Iris pigment epithelial cell (primary cell): ENCODE measurements at places on chromosomes 11 and 22.

- no peak for DNase-seq
Observed at GRCh38 chr11:45208135-45208534, 61.7 kb downstream of the PRDM11 start.

- DNase-seq = no peak
Observed at GRCh38 chr11:117657794-117658193, 139.2 kb downstream of the DSCAML1 start.

GRCh38 chr22:38246692-38247091 lies 26.1 kb downstream of the TMEM184B start:
- no peak for DNase-seq

- no peak for DNase-seq
Observed at GRCh38 chr22:35462498-35463230, 62.7 kb downstream of the MCM5 start.

GRCh38 chr11:126090452-126090851 lies 27.8 kb upstream of the CDON start:
- no peak for DNase-seq

- DNase-seq = no peak
Observed at GRCh38 chr11:78346799-78347198, 70.8 kb downstream of the GAB2 start.

- DNase-seq = no peak
Observed at GRCh38 chr22:32882774-32883530, 81.4 kb downstream of the TIMP3 start.

DNA sequence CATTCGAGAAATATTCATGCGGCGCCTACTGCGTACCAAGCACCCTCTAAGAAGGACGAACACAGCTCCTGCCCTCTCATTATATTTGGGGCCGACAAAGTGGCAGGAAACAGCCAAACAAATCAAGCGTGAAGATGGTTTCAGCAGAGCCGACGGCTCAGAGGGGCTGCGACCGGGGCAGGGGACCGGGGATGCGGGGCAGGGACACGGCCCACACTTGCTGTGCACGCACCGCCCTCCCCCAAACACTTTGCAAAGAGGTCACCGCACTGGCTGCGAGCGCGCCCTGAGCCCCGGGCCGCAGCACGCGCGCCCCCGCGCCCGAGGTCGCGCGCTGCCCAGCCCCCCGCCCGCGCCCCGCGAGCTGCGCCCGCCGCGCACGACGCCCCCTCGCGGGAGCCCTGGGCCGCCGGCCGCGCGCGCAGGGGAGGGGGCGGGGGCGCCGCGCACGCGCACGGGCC lies 255 bp upstream of the SYNGR1 start:
- DNase-seq = no peak

- no peak for DNase-seq
Observed at GRCh38 chr11:121006922-121007321, 17.0 kb upstream of the TBCEL start.

- DNase-seq = no peak
Observed at GRCh38 chr11:2787816-2788167, 88.0 kb upstream of the KCNQ1OT1 start.

- DNase-seq = no peak
Observed at GRCh38 chr11:15987046-15987445, 369.3 kb downstream of the SOX6 start.

DNA sequence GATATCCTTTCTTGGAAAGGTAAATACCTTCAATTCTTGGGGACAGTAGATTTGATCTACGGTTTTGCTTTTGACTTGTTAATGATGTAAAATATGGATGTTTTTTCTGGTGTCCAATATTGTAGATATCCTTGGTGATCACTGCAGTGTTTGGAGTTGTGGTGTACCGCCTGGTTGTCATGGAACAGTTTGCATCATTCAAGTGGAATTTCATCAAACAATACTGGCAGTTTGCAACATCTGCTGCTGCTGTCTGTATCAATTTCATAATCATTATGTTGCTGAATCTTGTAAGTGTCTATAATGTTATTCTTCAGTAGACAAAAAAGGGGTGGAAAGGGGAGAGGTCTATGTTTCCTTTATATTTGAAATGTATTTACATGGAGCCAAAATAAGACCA lies 27.4 kb upstream of the MUC15 start:
- peak; percentile 90 for DNase-seq

- no peak for DNase-seq
Observed at GRCh38 chr11:8067567-8067928, 13.5 kb upstream of the TUB start.

GRCh38 chr11:95066716-95067038 lies at the start of gene SRSF8:
Gene SRSF8, plus strand, starts transcription at chr11:95066919. Its CDS starts 308 bp downstream, at chr11:95067227.
- no peak for DNase-seq

GRCh38 chr11:69558519-69558941 lies 77.1 kb downstream of the LINC01488 start:
- DNase-seq = no peak

DNA sequence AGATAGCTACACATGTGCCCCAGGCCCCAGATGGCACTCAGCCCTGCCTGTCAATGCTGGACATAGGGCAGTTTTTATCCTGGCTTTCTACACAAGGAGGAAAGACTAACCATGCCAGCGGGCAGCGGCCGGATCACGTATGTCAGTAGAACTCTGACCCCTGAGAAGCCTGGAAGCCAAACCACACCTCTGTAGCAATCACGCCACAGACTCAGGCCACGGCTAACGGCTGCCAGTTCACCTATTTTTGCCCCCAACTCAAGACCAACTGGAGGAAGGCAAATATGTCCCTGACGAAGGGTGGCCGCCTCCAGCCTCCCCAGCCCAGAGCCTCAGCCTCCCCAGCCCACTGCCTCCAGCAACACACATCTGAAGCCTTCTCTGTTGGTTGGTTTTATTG lies 7.2 kb upstream of the CD81 start:
- DNase-seq = no peak

DNA sequence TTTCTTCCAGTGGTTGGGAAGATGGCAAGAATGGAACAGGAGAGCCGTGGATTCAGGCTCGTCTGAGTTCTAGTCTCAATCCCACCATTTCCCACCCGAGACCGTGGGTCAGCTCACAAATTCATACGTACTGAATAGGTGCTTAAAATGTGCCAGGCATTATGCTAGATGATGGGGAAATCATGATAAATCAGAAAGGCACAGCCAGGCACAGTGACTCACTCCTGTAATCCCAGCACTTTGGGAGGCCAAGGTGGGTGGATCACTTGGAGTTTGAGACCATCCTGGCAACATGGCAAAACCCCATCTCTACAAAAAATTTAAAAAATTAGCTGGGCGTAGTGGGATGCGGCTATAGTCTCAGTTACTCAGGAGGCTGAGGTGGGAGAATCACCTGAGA lies 7.1 kb downstream of the TRIOBP start:
- peak; percentile 32 for DNase-seq

DNA sequence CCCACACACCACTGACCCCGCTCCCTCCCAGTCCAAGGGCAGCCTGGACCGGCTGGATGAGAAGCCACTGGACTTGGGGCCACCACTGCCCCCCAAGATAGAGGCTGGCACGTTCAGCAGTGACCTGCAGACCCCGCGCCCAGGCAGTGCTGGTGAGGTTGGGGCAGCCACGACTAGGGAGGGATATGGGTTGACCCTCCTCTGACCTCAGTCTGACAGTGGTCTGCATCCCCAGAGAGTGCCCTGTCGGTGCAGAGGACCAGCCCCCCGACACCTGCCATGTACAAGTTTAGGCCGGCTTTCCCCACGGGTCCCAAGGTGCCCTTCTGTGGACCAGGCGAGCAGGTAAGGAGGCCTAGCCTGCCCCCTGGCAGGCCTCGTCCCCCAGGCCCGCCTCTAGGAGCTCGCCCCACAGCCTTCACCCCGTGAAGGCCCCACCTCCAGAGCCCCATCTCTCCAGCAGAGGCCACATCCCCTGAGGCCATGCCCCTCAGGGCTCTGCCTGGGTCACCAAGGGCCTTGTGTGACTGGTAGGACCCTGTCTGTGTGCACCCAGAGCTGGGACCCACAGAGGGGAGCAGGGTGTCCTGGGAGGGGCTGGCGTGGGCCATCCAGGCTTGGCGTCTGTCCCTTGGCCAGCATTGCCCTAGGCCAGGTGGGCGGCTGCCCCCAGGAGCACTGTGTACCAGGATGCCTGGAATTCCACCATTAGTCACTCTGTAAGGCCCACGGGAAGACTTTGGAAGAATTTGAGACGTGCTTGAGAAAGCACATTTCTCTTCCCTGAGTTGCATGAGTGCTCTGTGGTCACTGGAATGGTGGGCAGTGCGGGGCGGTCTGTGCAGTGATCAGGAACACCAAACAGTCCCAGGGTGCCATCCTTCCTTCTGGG lies 9.4 kb downstream of the CCDC188 start:
- DNase-seq = peak; percentile 78

GRCh38 chr22:36772451-36772850 lies 3.5 kb downstream of the IFT27 start:
- no peak for DNase-seq

- DNase-seq = no peak
Observed at GRCh38 chr11:60221181-60221580, 21.8 kb downstream of the MS4A4E start.

GRCh38 chr11:58912124-58912523 lies 27.2 kb upstream of the GLYATL1 start:
- DNase-seq = peak; percentile 19
